Tibial artery (tissue), 4 donors: ENCODE measurements at places on chromosomes 5 and 9.

- H3K27ac ChIP-seq, result no peak overlapping the region
- DNase-seq, result no peak
- no peaks in the 10 kb centered on the region for H3K27me3 ChIP-seq
- H3K4me3 ChIP-seq, result no peak overlapping the region
Measured at GRCh38 chr5:24353611-24354010, 291.2 kb downstream of the CDH10 start.

- H3K36me3 ChIP-seq, result no peaks in the 10 kb centered on the region
- DNase-seq, result no peak
Measured at GRCh38 chr9:316382-316965, 101.8 kb downstream of the DOCK8 start.

DNA sequence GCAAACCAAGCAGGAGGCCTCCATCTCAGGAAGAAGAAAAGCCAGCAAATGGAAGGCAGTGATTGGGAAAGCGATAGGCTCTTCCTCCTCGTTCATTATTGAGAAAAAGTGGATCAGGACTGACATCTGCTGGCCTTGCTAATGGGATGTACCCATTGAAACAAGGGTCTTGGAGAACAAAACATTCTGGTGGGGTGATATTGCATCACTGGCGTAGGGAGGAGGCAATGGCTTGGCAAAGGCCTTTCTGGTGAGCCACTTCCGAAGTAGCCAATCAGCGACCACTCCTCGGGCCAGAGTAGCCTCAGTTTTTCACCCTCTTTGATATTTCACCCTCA is 86.7 kb upstream of the NFIB start:
- H3K27me3 ChIP-seq, result no peaks in the 10 kb centered on the region
- peak overlapping the region; percentile 14 for H3K4me3 ChIP-seq
- H3K4me1 ChIP-seq, result peaks cover 21% of the 10 kb centered on the region
- no peaks in the 10 kb centered on the region for H3K36me3 ChIP-seq

GRCh38 chr9:72935595-72935994 is 17.3 kb downstream of the ALDH1A1 start:
- no peak for DNase-seq
- no peak overlapping the region for H3K27ac ChIP-seq
- no peaks in the 10 kb centered on the region for H3K4me1 ChIP-seq
- no peaks in the 10 kb centered on the region for H3K36me3 ChIP-seq

GRCh38 chr5:69295088-69295754 is 37.4 kb downstream of the CCDC125 start:
- no peaks in the 10 kb centered on the region for H3K27me3 ChIP-seq
- peaks cover 60% of the 10 kb centered on the region for H3K36me3 ChIP-seq
- H3K27ac ChIP-seq, result no peak overlapping the region
- DNase-seq, result no peak

DNA sequence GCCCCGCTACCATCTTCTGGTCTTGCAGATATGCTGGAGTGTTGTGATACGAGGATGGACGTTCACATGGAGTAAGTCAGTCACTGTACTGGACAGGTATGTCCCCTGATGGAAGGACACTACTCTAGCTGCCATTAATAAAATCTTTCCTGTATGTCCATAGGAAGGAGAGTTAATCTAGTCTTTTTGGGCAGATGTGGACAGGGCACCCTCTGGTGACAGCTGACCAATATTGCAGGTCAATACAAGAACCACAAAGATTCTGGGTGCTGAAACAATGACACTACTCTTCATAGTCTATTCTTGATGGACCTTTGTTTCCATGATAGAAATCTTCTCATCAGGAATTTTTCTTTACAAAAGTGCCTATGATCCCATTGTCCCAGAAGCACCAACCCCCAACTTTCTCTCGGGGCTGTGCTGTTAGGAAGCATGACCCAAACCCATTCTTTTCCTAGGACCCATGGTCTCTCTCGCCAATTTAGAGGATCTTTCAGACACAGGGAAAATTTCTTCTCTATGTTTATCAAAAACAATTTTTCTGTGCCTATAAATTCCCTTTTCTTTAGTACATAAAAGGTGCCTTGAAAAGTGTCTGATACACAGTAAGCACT is 376.9 kb downstream of the DTWD2 start:
- H3K27ac ChIP-seq, result no peak overlapping the region
- H3K36me3 ChIP-seq, result no peaks in the 10 kb centered on the region
- H3K4me3 ChIP-seq, result no peak overlapping the region
- no peaks in the 10 kb centered on the region for H3K27me3 ChIP-seq
- no peaks in the 10 kb centered on the region for H3K4me1 ChIP-seq

GRCh38 chr9:130770679-130771442 is 64.2 kb upstream of the ABL1 start:
- no peaks in the 10 kb centered on the region for H3K4me1 ChIP-seq
- H3K36me3 ChIP-seq, result no peaks in the 10 kb centered on the region

DNA sequence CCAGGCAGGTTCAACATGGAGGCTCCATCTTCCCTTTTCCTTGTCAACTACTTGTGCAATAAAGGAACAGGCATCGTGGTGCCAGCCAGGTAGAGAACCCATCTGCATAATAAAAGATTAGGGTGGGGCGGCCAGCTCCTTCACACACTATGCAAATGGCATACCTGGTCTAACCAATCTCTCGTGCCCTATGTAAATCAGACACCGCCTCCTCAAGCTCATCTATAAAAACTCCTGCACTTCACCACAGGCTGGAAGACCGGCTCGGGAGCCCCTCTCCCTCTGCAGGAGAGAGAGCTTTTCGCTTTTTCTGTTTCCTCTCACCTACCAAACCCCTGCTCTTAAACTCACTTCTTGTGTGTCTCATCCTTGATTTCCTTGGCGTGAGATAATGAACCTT is 244.3 kb upstream of the PUM3 start:
- H3K36me3 ChIP-seq, result no peaks in the 10 kb centered on the region
- no peaks in the 10 kb centered on the region for H3K27me3 ChIP-seq
- no peaks in the 10 kb centered on the region for H3K4me1 ChIP-seq
- H3K4me3 ChIP-seq, result no peak overlapping the region
- no peak overlapping the region for H3K27ac ChIP-seq

GRCh38 chr5:6492934-6493333 is 44.3 kb downstream of the UBE2QL1 start:
- DNase-seq, result no peak
- peaks cover 9% of the 10 kb centered on the region for H3K36me3 ChIP-seq
- no peaks in the 10 kb centered on the region for H3K27me3 ChIP-seq
- no peak overlapping the region for H3K27ac ChIP-seq
- H3K4me3 ChIP-seq, result no peak overlapping the region
